Stimulated activated CD4-positive, alpha-beta T cell treated with anti-CD3 and anti-CD28 coated beads, Interleukin-1b, Interleukin-23, amount 100 ng/mL, for 24 hours (primary cell): ENCODE measurements at places on chromosomes 5 and 9.
A peak's percentile ranks its signal among the peaks of the same experiment; 100 is the strongest.

- peak; percentile 7 for DNase-seq
Observed at GRCh38 chr5:134647750-134648424, 698 bp upstream of the SEC24A start.

DNA sequence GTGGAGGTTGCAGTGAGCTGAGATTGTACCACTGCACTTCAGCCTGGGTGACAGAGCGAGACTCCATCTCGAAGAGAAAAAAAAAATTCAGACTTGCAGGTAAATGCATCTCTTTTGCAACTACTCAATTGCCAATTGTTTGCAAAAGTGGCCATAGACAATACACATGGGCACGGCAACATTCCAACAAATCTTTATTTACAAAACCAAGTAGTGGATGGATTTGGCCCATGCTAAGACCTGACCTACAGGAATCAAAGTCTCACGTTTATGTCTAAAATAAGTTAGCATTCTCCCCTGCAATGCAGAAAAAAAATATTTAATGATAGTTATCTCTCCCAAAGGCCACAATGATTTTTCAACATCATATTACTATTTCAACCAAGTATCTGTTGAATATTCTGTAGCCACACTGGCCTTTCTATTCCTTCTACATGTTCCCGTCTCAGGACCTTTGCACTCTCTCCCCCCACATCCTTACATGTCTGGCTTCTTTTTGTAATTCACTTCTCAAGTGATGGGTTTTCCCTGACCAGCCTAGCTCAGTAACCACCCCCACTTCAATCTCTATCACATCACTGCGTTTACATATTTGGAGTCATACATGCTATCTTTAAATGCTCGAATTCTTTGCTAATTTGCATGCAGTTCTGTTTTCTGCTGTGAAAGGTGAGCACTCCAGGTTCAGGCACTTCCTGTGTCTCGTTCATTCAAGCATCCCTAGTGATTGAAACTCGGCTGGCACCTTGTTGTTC is 54.2 kb downstream of the FNBP1 start:
- no peak for DNase-seq

DNA sequence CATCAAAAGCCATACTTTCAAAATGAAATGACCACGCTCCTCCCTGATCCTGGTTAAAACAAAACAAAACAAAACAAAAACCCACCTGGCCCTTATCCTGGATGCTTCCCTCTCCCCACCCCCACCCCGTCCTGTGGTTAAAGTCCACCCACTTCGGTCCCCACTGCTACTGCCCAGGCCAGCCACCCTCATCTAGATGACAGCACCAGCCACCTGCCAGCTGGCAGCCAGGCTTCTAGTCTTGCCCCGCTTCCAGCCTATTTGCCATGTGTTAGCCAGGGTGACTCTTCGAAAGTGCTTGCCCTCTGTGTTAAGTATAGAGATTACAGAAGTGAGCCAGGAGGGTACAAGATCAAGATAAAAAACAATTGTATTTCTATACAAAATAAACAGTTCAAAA is 27.5 kb upstream of the NCS1 start:
- DNase-seq = no peak

DNA sequence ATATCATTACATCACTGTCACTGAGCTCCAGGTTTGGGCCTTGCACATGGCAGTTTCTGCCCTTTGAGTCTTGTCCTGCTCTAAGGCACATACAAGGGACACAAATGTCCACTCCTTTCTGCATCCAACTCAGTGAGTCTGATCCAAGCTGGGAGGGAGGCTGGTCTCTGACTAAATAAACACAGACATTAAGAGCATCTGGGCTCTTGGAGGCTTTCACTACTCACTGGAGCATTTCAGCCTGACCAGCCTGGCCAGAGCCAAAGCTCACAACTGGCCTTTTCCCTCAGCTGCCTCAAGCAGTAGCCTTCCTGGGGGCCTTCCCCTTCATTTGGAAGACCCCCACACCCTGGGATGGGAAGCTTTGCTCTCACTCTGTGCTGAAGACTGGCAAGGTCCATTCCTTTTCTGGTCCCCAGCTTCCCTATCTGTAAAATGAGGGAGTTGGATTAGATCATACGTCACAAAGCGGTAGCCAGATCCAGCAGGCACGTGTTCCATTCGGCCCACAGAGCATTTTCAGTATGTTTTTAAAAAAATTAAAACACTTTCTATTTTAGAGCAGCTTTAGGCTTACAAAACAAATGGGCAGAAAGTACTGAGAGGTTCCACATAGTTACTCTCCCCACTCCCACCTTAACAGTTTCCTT is 58.6 kb upstream of the XPA start:
- DNase-seq = no peak

DNA sequence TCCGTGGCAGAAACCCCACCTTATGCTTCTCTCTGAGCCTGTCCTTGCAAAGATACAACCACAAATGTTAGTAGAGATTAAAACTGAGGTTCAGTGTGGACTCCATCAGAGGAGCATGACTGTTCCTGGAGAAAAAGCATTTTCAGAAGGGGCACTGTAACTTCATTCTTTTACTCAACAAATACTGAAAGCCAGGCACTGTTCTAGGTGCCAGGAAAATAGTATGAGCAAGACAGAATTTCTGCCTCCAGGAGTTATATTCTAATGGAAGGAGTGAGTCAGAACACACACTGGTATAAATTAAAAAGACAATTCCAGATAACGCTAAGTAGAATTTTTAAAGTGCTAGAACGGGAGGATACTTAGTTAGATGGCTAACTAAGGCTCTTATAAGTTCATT is 251.4 kb upstream of the GAS1 start:
- no peak for DNase-seq

GRCh38 chr9:124286292-124286931 is 28.7 kb downstream of the NEK6 start:
- peak; percentile 20 for DNase-seq

DNA sequence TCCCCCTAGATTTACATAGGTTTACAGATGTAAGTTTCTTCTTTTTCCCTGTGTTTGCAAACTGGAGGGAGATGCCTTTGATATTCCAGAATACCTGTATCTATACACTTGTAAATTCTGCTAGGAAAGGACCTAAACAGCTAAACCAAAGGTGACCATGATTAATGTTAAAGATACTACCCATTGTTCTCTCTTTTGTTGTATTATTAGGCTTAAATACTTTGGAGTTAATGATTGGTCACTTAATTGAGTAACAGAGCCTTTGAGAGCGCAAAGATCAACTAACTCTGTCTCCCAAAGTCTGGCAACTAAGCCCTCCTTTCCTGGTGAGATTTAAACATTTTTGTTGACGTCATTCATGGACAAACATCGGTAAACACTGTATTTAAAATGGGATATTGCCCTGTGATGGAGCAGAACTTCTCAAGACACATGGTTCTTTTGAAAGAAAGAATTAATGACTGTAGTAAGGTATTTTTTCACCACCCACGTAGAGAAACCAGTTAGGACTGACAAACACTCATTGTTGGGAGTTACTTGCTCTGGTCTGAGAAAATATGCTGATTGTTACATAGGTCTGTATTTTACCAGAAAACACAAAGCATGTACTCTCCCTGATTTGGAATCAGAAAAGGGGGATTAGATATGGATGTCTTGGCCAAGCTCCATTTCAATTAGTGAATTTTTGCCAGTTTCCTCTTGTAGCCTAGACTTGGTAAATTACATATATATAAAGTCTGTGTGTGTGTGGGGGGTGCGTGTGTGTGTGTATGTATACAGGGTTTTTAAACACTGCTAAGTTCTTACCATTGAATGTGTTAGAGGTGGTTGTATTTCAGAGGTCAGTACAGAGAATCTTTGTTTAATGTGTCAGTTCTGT is 4.6 kb downstream of the VCAN start:
- DNase-seq = no peak

DNA sequence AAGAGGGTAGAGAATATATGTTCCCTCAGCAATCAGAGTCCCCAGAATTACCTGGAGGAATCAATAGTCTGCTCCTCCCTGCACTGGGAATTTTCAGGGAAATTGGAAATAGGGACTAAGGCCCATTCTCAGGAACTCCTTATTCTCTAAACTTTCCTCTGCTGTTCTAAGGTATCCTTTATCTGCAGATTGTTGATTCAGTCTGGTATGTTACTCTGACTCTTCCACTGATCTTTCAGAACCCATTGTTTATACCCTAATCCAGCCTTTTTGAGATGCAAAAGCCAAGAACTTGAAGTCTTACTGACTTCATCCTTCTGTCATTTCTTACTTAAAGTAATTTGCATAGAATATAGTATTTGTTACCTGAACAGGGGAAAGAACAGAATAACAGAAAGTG is 143.5 kb upstream of the PPP1R2B start:
- no peak for DNase-seq

- DNase-seq = no peak
Observed at GRCh38 chr9:18618862-18619261, 144.9 kb downstream of the ADAMTSL1 start.

DNA sequence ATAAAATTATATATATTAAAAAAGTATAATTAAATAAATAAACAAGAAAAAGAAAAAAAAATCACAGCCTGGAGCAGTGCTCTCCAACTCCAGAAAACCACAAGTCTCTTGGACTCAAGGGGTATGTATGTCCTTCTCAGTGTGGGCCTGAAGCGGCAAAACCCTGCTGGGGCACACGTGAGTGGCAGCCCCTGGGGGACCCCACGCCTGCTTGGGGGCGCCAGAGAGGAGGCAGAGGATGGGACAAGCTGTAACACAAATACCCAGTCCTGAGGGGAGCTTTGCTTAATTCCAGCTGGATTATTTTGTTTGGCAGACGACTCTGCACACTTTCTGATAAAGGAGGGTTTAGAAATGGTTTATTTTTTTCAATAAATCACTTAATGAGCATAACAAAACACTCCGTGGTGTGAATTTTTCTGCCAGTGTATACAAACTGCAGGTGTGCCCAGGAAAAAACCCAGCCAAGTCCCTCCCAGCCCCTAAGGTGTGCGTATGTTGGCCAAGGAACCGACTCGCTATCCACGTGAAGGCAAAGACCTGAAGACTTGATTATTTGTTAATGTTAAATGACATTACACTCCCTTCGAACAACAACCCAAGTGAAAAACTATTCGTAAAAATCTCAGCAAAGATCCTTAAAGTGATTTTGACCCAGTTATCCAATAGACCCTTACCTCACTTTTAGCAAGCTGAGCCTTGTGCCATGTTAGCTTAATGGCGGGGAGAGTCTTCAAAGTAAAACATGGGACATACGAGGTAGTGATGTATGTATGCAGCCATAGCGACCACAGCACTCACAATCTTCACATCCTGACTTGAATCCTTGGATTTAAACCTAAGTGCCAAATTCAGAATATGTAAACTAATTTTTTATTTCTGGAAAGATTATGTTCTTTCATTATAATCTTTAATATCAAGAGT is 32.9 kb downstream of the ANKH start:
- no peak for DNase-seq
